T-helper 1 cell (primary cell): ENCODE measurements at places on chromosomes 6 and 20.

DNA sequence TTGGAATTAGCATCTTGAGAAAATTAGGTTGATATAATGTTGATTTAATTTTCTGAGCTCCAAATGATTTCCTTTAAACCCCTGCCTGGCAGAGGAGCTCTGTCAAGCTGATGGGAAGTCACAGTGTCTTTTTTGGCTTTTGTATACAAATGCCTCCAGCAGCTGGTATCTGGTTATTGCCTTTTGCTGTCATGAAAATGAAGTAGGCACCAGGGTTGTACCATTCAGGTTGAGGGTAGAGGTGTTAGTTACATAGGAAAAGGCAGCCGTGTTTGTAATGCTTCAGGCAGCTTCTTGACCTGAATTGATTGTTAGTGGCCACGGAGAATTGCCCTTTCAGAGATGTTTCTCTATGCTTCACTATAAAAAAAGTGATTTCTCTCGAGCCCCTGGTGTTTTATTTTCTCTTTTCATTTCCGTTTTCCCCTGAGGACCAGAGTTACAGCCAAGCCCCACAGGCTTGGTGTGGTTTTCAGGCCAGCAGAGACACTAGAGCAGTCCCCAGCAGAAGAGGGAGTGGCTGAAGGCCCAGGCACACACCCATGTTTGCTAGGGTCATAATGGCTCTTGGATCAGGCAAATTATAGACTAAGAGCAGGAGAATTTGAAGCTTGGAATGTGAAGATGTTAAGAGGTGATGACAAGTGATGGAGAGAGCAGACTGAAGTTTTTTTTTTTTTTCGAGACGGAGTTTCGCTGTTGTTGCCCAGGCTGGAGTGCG is 21.6 kb downstream of the CMTR1 start:
- no peak for DNase-seq

GRCh38 chr6:2147766-2148448 is 97.5 kb downstream of the GMDS start:
- no peak for DNase-seq

GRCh38 chr20:41854765-41855164 is 236.6 kb upstream of the CHD6 start:
- DNase-seq = no peak

GRCh38 chr6:20085817-20086216 is 126.5 kb downstream of the MBOAT1 start:
- no peak for DNase-seq

GRCh38 chr6:71056656-71057055 is 99.8 kb upstream of the B3GAT2 start:
- no peak for DNase-seq
